ENCODE measurements at places on chromosomes 4 and X.

GRCh38 chrX:148555101-148555500 lies 54.7 kb downstream of the AFF2 start:
- no peak for DNase-seq

DNA sequence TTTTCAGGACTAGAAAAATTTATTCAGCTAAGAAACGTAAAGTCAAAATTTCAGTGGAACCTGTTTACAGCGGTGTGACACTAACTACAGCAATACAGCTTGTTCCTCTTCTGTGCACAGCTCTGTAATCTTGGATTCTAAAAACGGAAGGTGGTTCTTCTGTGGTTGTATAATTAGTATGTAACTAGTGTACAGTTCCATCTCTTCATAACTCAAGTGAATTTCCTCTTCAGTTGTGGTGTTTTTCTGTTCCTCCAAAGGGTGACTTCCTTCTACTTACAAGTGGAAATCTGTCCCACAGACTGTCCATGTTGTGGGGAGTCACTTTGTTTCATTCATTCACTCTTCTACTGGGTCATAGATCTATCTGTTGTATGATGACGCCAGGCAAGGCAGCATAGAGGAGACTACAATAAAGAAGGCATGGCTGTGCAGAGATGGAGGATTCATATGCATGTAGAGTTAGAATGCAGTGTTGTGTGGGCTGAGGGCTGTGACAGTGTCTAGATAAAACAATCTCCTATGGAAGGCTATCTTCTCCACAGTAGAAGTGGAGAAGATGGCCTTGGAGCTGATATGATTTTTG lies 5.4 kb downstream of the DAPP1 start:
- no peak for DNase-seq

- DNase-seq, result no peak
These were observed 158.2 kb upstream of the NOCT start for GRCh38 chr4:138857416-138857815.

DNA sequence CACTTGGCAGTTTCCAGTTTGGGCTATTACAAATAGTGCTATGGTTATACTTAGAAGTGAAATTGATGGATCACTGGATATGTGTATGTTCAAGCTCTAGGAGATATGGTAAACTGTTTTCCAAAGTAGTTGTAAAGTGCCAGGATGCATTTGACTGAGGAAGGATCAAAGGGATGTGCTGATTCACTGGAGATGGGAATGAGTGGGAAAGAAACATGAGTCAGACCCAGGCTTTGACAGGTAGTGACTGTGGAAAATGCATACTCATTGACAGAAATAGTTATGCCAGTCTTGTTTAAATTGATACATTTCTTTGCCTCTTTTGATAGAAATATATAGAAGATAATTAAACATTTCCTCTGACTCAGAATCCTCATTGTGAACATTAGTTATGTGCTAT lies 77.9 kb downstream of the CEP135 start:
- no peak for DNase-seq

GRCh38 chrX:42857766-42858165 lies 79.8 kb upstream of the PPP1R2C start:
- DNase-seq, result no peak

DNA sequence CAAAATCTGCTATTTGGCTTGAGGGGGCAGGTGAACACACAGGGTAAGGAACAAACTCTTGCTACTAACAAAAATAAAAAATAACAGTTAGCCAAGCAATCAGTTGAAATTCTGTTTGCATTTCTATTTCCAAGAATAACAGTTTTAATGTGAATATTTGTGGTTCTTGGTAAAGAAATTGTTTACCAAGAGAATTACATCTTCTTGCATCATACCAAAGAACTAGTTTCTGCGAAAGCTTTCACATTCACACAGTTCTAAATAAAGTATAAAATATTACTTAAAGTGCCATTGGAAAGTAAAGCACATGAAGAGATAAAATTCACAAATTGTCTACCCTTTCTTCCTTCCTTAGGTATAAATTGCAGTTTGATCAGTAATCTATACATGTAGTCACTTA lies 54.4 kb downstream of the KLHL4 start:
- no peak for DNase-seq

DNA sequence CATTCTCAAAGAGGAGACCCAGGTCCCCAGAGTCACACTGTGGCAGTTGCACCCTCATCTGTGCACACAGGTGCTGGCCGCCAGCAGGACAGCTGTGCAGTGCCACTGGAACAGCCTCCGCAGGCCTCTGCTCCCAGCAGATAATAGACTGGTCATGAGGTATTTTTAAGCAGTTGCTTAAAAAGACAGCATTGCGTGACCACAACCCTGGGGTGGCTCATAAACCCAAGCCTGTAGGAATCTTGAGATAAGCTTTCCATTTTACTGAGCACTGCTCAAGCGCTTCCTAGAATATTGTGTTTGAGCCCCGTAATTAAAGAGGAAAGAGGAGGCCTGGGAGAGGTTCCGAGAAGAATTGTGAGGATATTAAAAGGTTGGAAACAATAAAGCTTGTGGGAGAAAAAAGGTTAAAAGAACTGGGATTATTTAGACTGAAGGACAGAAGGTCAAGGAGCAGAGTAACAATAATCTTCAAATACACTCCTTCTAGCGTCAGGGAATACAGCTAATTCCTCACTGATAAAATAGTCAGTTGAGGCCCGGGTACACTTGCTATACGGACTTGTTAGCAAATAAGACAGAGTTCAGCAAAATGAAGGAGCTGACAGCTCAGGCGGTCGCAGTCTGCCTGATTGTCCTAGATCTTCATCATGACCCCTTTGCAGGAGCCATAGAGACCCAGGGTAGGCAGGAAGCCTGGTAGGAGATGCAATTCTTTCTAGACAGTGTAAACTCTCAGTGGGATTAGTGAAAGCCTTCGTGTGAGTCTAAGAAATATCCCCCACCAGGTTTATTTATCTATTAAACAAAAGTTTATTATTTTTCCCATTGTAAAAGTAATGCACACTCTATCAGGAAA lies 86.2 kb upstream of the KIT start:
- no peak for DNase-seq

DNA sequence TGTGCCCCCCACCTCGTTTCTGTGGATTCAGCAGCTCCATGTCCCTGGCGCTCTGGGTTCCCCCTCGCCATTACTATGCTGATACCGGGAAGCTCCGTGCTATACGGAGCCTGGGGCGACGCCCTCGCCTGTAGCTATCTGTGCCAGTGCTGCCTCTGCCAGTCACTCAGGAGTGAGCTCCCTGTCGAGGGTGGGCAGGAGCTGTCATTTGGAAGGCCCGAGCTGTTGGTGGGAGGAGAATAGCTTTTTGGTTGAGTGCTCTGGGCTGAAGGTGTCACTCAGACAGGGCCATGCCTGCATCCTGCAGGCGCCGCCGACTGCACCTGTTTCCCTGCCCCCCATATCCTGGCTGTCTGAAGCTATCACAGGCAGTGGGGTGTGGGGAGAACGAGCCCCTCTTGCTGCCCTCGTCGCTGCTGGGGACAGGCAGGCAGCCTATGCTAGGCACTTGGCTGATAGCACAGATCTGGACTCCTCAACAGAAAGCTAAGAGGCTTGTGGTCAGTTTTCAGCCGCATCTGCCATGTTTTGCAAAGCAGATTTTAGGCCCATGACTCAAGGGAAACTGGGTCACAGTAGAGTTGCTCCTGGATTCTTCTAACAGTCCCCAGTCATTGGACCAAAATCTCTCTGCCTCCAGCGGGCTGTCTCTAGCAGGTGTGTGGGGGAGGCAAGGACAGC lies 31.8 kb downstream of the CPLX1 start:
- DNase-seq, result peak; percentile 23

DNA sequence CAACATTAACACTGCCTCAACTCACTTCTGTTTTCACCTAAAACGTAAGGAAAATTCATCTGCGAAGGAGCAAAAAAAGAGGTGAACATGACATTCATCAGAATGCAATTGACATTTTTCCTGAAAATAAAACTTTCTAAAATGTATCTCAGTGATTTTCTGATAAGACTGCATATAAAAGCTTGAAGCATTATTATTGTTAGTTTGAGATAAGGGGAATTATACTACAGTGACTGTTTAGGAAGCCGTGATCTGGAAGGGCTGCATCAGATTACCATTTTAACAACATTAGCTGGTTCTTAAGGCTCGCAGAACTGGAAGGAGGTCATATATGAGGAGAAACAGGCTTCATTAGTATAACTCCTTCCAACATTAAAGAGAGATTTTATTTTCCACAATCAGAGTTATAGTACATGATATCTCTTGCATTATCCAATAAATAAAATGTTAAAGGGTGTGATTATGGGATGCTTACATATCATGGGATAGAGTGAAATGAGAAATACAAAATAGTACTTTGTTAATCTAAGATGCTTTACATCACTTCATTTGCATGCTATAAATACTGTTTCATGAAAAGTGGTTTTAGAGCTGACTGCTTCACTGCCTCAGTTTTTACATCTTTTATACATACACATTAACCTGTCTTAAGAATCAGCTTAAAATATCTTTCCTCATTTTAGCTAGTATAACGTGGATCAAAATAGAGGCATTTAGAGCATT lies 1820.1 kb upstream of the TENM3 start:
- DNase-seq, result no peak

- DNase-seq, result no peak
These were observed 104.1 kb downstream of the CPEB2 start for GRCh38 chr4:15106399-15106798.

DNA sequence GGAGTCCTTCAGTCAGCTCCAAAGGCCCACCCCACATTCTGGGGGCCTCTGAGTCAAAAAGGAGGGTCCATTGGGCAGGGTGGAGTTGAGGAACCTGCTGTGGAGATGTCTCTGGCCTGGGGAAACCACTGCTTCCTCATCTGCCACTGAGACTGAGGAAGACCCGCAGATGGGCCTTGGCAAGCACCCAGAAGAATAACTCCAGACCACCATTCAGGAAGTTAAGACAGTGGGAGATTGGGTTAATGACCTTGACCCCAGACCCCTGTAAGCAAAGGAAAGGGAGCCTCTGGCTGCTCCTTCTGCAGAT lies 8.1 kb upstream of the HSD17B10 start:
- no peak for DNase-seq

DNA sequence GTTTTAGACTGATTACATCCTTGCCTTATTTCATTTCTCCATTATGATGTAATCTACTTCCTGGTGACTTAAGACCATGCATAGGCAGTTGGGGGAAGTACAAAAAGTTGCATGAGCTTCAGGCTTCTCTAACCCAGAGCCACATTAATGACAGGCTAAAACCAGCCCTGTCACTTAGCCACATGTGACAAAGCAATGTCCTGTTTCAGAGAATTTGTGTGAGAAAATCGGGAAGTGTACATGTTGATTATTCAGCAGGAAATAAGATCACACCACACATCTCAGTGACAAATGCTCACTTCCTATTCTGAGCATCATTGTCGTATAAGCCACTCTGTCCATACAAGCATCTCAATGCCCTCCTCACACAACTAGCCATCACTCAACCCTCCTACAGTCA lies 98.5 kb upstream of the MAGEB16 start:
- DNase-seq, result no peak

- no peak for DNase-seq
These were observed 350.0 kb upstream of the CTSO start for GRCh38 chr4:156303708-156304107.

- no peak for DNase-seq
These were observed 133.1 kb upstream of the VCX start for GRCh38 chrX:7709845-7710244.

- DNase-seq, result no peak
These were observed 68.9 kb downstream of the INPP4B start for GRCh38 chr4:142777045-142777743.

DNA sequence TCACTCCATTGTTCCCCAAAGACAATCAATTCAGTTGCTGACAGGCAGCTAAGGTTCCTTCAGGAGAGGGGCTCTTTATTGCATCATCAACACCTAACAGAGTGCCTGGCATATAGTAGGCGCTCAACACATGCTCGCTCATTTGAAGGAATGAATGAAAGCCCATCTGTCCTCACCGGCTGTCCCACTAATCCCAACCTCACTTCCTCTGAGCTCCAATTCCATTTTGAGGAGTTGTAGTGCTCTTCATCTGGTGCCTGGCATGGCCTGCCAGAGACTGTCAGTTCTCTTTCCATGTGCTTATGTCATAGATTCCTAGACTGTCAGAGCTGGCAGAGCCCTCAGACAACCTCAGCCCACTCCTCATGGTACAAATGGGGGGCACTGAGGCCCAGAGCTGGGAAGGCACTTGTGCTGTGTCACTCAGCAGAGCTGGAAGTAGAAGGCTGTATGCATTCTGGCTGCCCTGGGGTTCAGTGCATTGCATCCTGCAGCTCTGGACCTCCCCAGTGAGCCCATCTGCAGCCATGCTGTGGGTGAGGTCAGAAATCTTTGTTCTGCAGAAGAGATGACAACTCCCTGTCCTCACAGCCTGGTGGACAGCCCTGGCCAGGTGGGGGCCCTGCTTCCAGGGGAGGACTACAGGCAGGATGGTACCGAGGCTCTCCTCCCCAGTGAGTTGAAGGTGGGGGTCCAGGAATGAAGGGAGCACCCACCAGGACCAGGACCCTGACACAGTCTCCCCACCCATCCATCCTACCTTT lies 134.9 kb upstream of the PJA1 start:
- DNase-seq, result no peak

DNA sequence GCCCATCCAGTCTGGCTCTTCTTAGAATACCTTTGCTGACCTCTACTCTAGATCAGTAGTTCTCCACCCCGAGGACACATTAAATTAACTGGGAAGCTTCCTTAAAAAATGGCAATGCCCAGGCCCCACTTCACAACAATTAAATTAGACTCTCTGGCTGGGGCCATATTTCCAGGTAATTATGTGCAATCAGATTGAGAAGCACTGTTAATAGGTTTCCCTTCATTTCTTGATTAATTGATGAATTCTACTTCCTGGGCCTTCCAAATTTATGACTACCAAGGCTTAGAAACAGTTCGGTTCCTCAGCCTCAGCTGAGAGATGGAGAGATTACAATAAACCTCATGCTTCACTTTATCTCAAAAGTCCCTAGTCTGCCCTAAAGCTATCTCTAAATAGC lies 71.7 kb upstream of the LIMCH1 start:
- DNase-seq, result no peak

DNA sequence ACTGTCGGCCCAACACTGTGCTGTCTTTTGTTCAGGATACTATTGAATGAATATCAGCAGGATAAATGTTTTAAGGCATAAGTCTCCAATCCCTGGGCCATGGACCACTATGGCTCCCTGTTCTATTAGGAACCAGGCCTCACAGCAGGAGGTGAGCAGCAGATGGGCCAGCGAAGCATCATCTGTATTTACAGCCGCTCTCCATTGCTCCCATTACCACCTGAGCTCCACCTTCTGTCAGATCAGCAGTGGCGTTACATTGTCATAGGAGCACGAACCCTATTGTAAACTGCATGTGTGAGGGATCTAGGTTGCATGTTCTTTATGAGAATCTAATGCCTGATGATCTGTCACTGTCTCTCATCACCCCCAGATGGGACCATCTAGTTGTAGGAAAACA lies 3.7 kb upstream of the APLN start:
- no peak for DNase-seq

- no peak for DNase-seq
These were observed 174.4 kb downstream of the TSPAN5 start for GRCh38 chr4:98484031-98484430.

DNA sequence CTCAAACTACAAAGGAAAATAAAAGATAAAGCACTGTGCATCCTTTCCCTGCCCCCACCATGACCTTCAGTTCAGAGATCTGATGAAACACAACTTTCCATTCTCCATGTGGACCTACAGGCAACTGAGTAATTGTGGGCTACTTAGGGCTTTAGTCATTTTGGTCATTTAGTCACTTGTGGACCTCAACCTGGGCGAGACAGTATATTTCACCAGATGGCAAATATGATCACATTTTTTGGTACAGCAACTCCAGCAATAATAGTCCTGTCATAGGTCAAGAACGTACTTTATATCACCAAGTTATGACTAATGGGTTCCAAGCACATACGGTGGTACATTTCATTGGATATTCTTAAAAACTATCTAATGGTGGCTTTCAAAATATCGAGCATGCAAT lies 141.2 kb downstream of the PDGFC start:
- peak; percentile 85 for DNase-seq
